ENCODE measurements at places on chromosomes 6 and 20. TPM values are rescaled to one million over a fixed set of nuclear protein-coding genes. Genes with fewer than 3 reads are reported as not detected.

ALDH8A1 gene
- total RNA-seq, result 1.2 TPM

GCNT2 gene
- total RNA-seq, result 27.4 TPM

WASF1 gene
- total RNA-seq, result 3.6 TPM

ADAM33 gene
- total RNA-seq, result 11.0 TPM

HLA-DPB1 gene
- 385 TPM for total RNA-seq

LRRN4 gene
- total RNA-seq, result 76.6 TPM

CST5 gene
- 0.55 TPM for total RNA-seq

HLA-DRA gene
- 1,444 TPM for total RNA-seq

PKHD1 gene
- total RNA-seq, result 0.32 TPM

VSTM2L gene
- 12.9 TPM for total RNA-seq

CAP2 gene
- total RNA-seq, result 7.2 TPM

DLK2 gene
- total RNA-seq, result 0.23 TPM

- H3K27me3 ChIP-seq, result no peaks in the 10 kb centered on the region
- H3K27ac ChIP-seq, result peak overlapping the region; percentile 84
- H3K36me3 ChIP-seq, result peaks cover 16% of the 10 kb centered on the region
- peaks cover 24% of the 10 kb centered on the region for H3K4me1 ChIP-seq
- peak; percentile 86 for DNase-seq
Observed at GRCh38 chr20:33667676-33668465, 1.1 kb downstream of the ACTL10 start.

DNA sequence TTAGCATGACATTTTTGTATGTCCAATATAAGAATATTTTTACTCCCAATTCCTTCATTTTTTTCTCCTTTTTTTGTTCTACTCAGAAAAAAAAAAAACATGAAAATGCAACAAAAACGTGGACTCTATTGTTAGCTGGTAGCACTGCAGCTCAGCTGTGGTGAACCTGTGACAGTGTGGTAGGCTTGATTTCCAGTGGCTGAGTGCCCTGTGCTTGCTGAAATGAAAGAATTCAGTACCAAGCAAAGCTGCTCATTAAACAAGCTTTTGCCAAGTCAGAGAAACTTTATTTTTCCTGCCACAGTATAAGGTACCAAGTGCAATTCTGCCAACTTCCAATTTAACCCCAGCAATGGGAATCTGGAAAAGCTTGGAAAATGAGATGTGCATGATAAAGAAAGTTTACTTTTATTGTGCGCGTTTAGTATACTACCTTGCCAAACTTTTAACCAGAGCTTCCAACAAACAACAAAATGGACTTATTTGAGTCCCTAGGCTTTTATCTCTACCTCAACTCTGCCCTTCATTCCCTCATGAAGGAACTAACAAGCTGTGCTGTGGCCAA, 215.2 kb downstream of the SLC35F1 start:
- H3K27ac ChIP-seq, result no peak overlapping the region
- DNase-seq, result no peak
- no peak overlapping the region for H3K4me3 ChIP-seq
- no peaks in the 10 kb centered on the region for H3K4me1 ChIP-seq
- no peaks in the 10 kb centered on the region for H3K27me3 ChIP-seq
- H3K36me3 ChIP-seq, result no peaks in the 10 kb centered on the region

DNA sequence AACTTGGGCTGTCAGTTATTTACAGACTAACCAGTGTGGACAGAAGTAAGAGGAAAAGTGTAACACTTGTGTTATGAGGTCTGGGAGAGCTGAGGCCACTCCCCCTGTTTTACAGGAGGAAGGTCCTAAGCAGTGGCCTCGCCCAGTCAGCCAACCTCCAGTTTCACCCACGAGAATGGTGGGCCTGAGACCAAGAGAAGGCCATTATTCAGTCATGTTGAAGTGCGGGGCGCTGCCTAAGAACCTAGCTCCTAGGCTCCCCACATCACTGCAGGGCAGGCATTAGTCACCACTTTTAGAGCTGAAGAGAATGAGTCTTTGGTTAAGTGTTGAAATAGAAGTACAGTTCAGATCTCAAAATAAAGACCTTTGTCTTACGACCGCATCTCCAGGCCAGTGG, 27.9 kb downstream of the CDYL start:
- H3K36me3 ChIP-seq, result no peaks in the 10 kb centered on the region
- no peaks in the 10 kb centered on the region for H3K27me3 ChIP-seq
- no peak overlapping the region for H3K27ac ChIP-seq
- peaks cover 38% of the 10 kb centered on the region for H3K4me1 ChIP-seq
- DNase-seq, result no peak

DNA sequence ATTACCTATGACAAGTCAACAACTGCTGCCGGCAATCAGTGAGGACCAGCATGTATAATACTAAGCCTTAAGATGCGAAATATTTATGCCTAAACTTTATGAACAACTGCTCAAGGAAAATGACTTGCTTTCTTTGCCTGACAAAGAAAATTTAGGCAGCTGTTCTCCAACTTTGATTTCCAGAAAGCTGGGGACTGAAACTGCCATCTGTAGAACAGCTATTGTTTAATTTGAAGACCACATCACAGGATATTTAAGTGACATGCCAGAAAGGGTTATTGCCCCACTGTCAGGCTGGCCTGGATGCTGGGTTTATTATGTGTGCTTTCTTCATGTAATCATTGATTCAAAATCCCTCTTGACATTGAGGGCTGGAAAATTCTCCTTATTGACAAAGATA, 153.9 kb upstream of the ENPP5 start:
- H3K27ac ChIP-seq, result no peak overlapping the region
- no peaks in the 10 kb centered on the region for H3K27me3 ChIP-seq
- H3K4me3 ChIP-seq, result no peak overlapping the region
- no peaks in the 10 kb centered on the region for H3K36me3 ChIP-seq
- DNase-seq, result no peak

- H3K4me3 ChIP-seq, result no peak overlapping the region
- H3K27ac ChIP-seq, result no peak overlapping the region
- peaks cover 3% of the 10 kb centered on the region for H3K4me1 ChIP-seq
- no peak for DNase-seq
- no peaks in the 10 kb centered on the region for H3K36me3 ChIP-seq
- peaks cover 81% of the 10 kb centered on the region for H3K27me3 ChIP-seq
Observed at GRCh38 chr20:58855506-58856389, 3.2 kb downstream of the GNAS start.

- H3K27me3 ChIP-seq, result no peaks in the 10 kb centered on the region
- H3K27ac ChIP-seq, result no peak overlapping the region
- DNase-seq, result no peak
- H3K36me3 ChIP-seq, result no peaks in the 10 kb centered on the region
- no peak overlapping the region for H3K4me3 ChIP-seq
Observed at GRCh38 chr6:34922177-34922663, 33.2 kb downstream of the ANKS1A start.

GRCh38 chr20:58131551-58132142, 96.8 kb downstream of the ANKRD60 start:
- H3K4me1 ChIP-seq, result no peaks in the 10 kb centered on the region
- peaks cover 14% of the 10 kb centered on the region for H3K27me3 ChIP-seq
- H3K27ac ChIP-seq, result peak overlapping the region; percentile 8
- H3K36me3 ChIP-seq, result no peaks in the 10 kb centered on the region
- H3K4me3 ChIP-seq, result no peak overlapping the region

DNA sequence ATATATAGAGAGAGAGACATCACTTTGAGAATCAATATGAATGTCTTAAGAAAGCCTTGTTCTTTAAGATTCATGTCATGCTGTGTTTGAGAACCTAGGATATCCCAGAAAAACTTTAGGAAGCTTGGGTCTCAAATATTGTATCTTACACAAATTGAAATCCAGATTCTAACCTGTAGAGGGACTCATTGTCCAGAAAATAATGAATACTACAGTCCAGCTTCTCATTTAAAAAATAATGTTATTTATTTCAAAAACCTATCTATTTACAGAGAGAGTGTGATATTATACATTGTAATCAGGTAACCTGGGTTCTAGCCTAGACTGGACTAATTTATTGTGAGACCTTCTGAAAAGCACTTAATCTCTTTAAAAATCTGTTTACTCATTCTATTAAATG, 4.2 kb downstream of the RFX6 start:
- H3K4me3 ChIP-seq, result no peak overlapping the region
- no peaks in the 10 kb centered on the region for H3K4me1 ChIP-seq
- no peaks in the 10 kb centered on the region for H3K36me3 ChIP-seq
- H3K27me3 ChIP-seq, result peaks cover 23% of the 10 kb centered on the region
- no peak for DNase-seq

- no peak for DNase-seq
- H3K4me3 ChIP-seq, result no peak overlapping the region
- H3K27ac ChIP-seq, result no peak overlapping the region
- no peaks in the 10 kb centered on the region for H3K27me3 ChIP-seq
- no peaks in the 10 kb centered on the region for H3K4me1 ChIP-seq
Observed at GRCh38 chr20:46786566-46786965, 77.1 kb downstream of the SLC2A10 start.

DNA sequence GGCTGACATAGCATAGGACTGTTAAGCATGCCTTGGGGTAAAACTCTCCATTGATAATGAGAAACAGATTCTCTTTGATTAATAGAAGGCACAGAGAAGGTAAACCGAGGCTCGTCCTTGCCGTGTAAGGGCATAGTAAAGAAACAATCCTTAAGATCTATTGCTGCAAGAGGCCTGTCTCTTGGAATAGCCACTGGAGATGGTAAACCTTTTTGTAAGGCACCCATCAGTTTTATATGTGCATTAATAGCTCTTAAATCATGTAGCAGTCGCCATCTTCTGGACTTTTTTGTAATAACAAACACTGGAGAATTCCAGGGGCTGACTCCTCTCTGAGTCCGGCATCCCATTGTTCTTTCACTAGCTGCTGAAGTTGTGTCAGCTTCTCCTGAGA, 8.4 kb upstream of the ABHD12 start:
- no peak overlapping the region for H3K4me3 ChIP-seq
- no peaks in the 10 kb centered on the region for H3K27me3 ChIP-seq
- no peaks in the 10 kb centered on the region for H3K4me1 ChIP-seq
- DNase-seq, result no peak
- H3K36me3 ChIP-seq, result no peaks in the 10 kb centered on the region
- H3K27ac ChIP-seq, result no peak overlapping the region

DNA sequence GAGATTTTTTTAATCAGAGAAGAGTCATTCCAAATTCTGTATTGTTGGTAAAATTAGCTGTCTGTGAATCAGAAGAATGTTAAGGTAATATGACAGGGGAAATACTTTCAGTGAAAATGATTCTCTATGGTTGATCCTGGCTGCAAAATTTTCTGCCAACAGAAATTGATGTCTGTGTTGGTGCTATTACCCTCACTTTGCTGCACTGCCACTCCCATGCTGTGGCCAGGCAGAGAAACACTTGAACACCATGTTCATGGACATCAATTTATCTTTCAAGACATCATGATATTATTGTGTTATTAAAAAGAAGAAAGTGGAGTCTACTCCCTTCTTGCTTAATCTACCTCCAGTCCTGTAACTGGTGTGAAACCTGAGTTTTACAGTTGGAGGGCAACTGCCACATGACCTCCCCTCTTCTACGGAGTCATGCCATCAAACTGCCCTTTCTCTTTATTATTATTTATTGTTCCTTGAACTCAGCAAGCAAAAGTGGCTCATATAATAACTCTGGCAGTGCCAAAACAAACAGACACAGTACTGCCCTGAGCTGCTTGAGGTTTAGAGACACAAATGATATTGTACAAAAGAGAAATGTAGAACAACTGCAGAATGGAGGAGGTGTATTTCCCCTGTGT, 288.0 kb upstream of the JAG1 start:
- no peak overlapping the region for H3K27ac ChIP-seq
- H3K4me3 ChIP-seq, result no peak overlapping the region
- H3K4me1 ChIP-seq, result peaks cover 3% of the 10 kb centered on the region
- no peak for DNase-seq

GRCh38 chr20:58817748-58818147, 33.0 kb downstream of the GNAS-AS1 start:
- no peak overlapping the region for H3K27ac ChIP-seq
- DNase-seq, result no peak
- H3K4me1 ChIP-seq, result no peaks in the 10 kb centered on the region

GRCh38 chr20:62717933-62718332, 9.3 kb downstream of the NTSR1 start:
- no peak overlapping the region for H3K4me3 ChIP-seq
- no peaks in the 10 kb centered on the region for H3K36me3 ChIP-seq
- H3K27me3 ChIP-seq, result peaks cover 16% of the 10 kb centered on the region
- no peak overlapping the region for H3K27ac ChIP-seq

- H3K36me3 ChIP-seq, result no peaks in the 10 kb centered on the region
- DNase-seq, result no peak
- H3K4me3 ChIP-seq, result no peak overlapping the region
- no peaks in the 10 kb centered on the region for H3K27me3 ChIP-seq
Observed at GRCh38 chr6:140915103-140915502, 1217.6 kb upstream of the GJE1 start.

- no peak for DNase-seq
- H3K27me3 ChIP-seq, result no peaks in the 10 kb centered on the region
- no peak overlapping the region for H3K4me3 ChIP-seq
- H3K27ac ChIP-seq, result no peak overlapping the region
- no peaks in the 10 kb centered on the region for H3K4me1 ChIP-seq
Observed at GRCh38 chr20:47061549-47061948, 166.9 kb downstream of the EYA2 start.

GRCh38 chr20:35225319-35226125, 968 bp upstream of the MMP24 start:
- no peak overlapping the region for H3K4me3 ChIP-seq
- no peaks in the 10 kb centered on the region for H3K36me3 ChIP-seq

DNA sequence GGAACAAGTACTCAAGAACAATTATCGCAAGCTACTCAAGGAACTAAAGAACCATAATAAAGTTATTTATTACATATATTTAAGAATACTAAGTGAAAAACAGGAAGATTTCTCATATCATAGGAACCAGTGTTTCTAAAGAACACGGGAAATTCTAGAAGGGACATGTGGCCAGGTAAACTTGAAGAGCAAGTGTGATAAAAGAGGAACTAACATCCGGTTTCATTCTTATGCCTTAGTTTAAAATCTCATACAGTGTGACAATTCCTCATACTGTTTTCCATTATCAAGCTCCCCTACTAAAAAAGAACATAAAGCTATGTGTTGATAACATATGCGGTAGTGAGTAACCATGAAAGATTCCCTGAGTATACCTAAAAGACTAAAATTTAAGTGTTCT, 163.5 kb upstream of the SHLD1 start:
- H3K4me1 ChIP-seq, result no peaks in the 10 kb centered on the region
- H3K4me3 ChIP-seq, result no peak overlapping the region
- no peak overlapping the region for H3K27ac ChIP-seq
- no peaks in the 10 kb centered on the region for H3K27me3 ChIP-seq
- DNase-seq, result no peak

GRCh38 chr20:14919501-14920081, 582.2 kb upstream of the FLRT3 start:
- H3K36me3 ChIP-seq, result no peaks in the 10 kb centered on the region
- no peak overlapping the region for H3K4me3 ChIP-seq
- no peaks in the 10 kb centered on the region for H3K27me3 ChIP-seq
- no peak overlapping the region for H3K27ac ChIP-seq

- peaks cover 9% of the 10 kb centered on the region for H3K27me3 ChIP-seq
- no peak overlapping the region for H3K4me3 ChIP-seq
- H3K4me1 ChIP-seq, result no peaks in the 10 kb centered on the region
- DNase-seq, result no peak
Observed at GRCh38 chr20:43393052-43393451, 64.6 kb upstream of the SRSF6 start.

- no peak overlapping the region for H3K27ac ChIP-seq
- H3K4me1 ChIP-seq, result no peaks in the 10 kb centered on the region
- peaks cover 78% of the 10 kb centered on the region for H3K36me3 ChIP-seq
- no peak overlapping the region for H3K4me3 ChIP-seq
- no peak for DNase-seq
Observed at GRCh38 chr6:125888989-125889656, 67.4 kb upstream of the HINT3 start.

GRCh38 chr6:152091201-152091600, 283.7 kb downstream of the ESR1 start:
- H3K4me1 ChIP-seq, result peaks cover 7% of the 10 kb centered on the region
- H3K4me3 ChIP-seq, result no peak overlapping the region
- H3K36me3 ChIP-seq, result no peaks in the 10 kb centered on the region
- no peaks in the 10 kb centered on the region for H3K27me3 ChIP-seq
- no peak for DNase-seq

All from upper lobe of right lung (tissue), 1 donor.